ENCODE measurements at places on chromosomes 6 and 20.

DNA sequence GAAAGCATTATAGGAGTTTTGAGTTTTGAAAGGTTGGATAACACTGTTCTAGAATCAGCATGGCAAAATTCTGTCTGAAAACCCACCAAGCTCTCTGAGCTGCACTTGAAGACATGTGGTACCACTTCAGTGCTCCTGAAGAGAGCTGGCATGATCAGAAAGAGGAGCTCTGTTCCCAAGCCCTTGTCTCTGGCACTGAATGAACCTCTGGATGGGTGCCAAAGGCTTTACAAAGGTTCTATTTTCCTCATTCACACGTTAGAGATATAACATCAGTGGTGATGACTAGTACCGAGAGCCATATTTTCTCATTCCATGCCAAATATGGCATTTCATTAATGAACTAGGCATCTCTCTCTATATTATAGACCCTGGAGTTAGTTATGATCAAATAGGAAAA, 301.8 kb upstream of the ID4 start:
- no peak for DNase-seq

GRCh38 chr6:167851370-167851952, 24.8 kb downstream of the AFDN start:
- DNase-seq: no peak

GRCh38 chr6:147506704-147507114, 1.8 kb upstream of the SAMD5 start:
- no peak for DNase-seq

- no peak for DNase-seq
Observed at GRCh38 chr6:68226460-68226859, 408.6 kb upstream of the ADGRB3 start.

GRCh38 chr20:16050366-16050765, 522.9 kb downstream of the KIF16B start:
- no peak for DNase-seq

- no peak for DNase-seq
Observed at GRCh38 chr6:148835920-148836441, 89.2 kb downstream of the UST start.

DNA sequence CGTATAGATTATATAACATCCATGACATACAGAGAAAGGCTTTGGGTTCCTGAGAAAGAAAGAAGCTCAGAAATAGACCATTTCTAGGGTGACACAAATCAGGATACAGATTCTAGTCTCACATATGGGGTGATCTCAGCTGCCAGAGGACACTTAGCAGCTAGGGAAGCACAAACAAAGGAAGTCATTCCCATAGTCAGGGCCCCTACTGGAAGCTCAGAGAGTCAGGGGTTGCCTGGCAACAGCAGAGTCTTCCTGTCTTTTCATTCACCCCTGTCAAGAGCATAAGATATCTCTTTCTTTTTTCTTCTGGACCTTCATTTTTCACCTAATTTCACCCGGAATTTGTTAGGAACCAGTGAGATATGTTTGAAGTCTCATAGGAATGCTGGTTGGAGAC, 81.9 kb upstream of the IYD start:
- DNase-seq: no peak

- DNase-seq: no peak
Observed at GRCh38 chr6:129872586-129872985, 11.5 kb upstream of the TMEM244 start.

DNA sequence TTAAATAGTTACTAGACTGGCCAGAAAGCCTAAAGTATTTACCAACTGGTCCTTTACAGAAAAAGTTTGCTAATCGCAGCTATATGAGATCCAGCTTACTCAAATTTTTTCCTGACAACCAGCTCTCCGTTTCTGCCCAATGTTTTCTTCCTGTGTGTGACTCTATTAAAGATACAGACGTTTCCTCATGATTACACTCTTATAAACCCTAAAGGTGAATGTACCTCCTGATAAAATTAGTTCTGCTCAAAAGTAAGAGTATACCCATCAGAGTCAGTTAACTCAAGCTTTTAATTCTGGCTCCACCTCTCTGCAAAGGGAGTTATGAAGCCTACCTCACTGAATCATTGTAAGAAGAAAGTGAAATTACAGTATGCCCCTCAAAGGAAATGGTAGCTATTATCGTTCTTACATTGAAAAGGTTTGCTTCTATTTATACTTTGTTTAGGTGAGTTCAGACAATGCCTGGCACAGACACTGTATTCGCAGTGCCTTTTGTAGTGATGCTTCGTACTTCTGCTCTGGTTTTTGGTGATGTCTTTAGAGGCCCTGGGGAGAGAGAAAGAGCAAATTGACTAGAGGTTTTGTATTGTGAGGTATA, 10.2 kb upstream of the MROH8 start:
- no peak for DNase-seq

DNA sequence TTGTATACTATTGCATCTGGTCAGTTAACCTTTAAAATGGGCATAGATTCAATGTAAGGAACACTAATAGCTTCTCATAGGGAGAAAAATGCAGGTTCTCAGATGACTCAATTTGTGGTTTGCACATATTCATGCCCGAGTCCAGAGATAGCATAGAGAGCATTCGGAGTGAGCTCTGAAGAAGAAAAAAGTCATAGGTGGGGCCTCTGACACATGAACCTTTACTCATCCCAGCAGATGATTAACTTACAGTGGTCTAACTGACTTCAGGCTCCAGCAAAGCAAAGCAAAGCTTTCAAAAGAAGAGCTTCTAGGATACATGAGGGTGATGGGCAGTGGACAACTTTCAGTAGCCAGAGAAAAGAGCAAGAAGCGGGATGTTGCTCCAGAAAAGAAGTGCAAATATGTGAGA, 55.3 kb upstream of the BTN3A2 start:
- DNase-seq: no peak

DNA sequence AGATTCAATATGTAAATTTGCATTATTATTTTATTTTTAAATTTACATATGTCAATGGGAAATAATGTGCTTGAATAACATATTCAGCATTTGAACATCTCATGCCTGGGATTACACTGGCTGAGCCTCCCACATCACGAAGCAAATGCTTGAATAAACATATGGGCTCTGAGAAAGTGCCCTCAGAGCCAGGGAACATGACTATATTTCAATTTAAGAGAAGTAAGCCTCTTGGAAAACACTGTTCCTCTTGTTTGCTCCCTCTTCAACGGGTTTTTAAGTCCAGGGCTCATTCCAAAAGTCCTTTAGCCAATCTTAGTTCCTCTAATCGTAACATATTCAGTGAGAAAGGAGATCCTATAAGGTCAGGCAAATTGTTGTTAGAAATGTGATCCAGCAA, 122.0 kb downstream of the GMPR start:
- no peak for DNase-seq

GRCh38 chr6:7827142-7827541, 83.4 kb downstream of the TXNDC5 start:
- no peak for DNase-seq

- no peak for DNase-seq
Observed at GRCh38 chr20:50066161-50066834, 46.7 kb downstream of the UBE2V1 start.

DNA sequence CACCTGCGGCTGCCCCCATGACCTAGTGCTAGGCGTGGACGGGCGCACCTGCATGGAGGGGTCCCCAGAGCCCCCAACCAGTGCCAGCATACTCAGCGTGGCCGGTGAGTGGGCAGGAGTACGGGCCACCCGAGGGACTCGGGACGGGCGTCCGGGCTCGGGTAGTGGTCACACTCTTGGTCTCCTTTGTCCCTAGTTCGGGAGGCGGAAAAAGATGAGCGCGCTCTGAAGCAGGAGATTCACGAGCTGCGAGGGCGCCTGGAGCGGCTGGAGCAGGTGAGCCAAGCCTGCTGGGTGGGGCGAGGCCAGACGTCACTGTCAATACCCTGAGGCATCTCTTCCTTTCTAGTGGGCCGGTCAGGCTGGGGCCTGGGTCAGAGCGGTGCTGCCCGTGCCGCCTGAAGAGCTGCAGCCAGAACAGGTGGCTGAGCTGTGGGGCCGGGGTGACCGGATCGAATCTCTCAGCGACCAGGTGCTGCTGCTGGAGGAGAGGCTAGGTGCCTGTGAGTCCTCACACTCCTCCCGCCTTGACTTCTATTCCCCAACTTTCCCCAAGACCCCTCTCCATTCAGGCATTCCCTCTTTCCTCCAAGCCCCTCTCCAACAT, 2.9 kb downstream of the EGFL8 start:
- no peak for DNase-seq

DNA sequence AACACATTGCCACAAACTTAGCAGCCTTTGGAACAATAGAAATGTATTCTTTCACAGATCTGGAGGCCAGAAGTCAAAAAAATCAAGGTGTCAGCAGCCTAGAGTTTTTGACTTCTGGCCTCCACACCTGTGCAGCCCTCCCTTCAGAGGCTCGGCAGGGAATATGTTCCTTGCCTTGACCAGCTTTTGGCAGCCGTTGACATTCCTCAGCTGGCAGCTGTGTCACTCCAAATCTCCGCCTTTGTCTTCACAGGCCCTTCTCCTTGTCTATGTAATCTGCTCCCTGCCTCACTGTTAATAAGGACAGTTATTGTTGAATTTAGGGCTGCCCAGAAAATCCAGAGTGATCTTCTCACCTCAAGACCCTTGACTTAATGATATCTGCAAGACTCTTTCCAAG, 17.2 kb upstream of the AHI1 start:
- no peak for DNase-seq

DNA sequence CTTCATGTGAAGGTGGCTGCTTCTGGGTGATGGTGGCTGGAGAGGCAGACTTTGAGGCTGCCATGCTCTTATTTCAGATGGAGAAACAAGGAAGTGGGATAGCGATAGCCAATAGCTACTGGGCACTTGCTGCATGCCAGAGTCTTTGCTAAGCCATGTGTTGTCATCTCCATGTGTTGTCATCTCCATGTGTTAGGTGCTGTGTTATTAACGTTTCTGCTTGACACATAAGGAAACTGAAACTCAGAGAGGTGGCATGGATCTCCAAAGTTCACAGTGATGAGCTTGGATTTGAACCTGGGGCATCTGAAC, 16.9 kb downstream of the KIAA1755 start:
- no peak for DNase-seq

DNA sequence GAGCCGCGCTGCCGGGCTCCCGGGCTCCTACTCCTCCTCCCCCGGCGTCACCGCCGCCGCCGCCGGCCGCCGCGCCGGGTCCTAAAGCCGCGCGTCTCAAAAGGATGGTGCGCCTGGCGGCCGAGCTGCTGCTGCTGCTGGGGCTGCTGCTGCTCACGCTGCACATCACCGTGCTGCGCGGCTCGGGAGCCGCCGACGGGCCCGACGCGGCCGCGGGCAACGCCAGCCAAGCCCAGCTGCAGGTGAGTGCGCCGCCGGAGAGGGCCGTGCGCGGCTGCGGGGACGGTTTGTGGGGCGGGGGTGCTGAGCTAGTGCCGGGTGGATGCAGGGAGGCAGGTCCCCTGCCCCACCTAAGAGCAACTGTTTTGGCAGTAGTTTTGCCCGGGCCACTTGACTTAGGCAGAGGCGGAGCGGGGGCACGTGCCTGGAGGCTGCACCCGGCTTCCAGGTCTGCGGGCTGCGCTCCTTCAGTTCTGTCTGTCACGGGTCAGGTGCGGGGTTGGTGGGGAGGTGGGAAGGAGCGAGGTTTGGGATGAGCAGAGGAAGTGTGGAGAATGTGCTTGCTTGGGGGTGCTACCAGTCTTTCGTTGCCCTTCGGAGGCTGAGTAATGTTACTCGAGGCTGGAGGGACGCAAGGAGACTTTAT, 722 bp downstream of the ISM1 start:
- no peak for DNase-seq

- no peak for DNase-seq
Observed at GRCh38 chr20:19515074-19515473, 243.0 kb upstream of the RIN2 start.

DNA sequence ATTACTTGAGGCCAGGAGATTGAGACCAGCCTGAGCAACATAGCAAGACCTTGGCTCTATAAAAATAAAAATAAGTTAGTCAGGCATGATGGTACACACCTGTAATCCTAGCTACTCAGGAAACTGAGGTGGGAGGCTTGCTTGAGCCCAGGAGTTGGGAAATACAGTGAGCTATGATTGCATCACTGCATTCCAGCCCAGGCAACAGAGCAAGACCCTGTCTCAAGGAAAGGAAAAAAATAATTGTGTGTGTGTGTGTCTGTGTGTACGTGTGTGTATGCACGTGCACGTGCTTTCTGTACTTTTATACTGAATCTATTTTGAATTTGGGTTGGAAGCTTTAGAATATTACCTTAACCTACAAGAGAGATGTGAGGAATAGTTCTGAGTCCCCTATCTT, 58.9 kb downstream of the KIZ start:
- DNase-seq: no peak

DNA sequence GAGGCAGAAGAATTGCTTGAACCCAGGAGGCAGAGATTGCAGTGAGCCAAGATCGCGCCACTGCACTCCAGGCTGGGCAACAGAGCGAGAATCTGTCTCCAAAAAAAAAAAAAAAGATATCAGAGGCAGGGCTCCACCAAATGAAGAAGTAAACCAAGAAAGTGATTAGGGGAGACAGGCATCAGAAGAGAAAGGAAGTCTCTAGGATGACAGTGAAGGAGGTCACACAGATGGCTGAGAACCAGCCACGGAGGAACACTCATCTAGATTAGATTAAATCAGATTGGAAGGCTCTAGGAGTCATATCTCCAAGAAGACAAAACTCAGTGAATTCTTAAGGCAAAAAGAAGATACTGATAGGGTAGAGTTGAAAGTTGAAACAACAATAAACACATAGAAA, 102.2 kb upstream of the CCDC28A start:
- no peak for DNase-seq

GRCh38 chr6:18147160-18147559, 7.7 kb downstream of the TPMT start:
- no peak for DNase-seq

DNA sequence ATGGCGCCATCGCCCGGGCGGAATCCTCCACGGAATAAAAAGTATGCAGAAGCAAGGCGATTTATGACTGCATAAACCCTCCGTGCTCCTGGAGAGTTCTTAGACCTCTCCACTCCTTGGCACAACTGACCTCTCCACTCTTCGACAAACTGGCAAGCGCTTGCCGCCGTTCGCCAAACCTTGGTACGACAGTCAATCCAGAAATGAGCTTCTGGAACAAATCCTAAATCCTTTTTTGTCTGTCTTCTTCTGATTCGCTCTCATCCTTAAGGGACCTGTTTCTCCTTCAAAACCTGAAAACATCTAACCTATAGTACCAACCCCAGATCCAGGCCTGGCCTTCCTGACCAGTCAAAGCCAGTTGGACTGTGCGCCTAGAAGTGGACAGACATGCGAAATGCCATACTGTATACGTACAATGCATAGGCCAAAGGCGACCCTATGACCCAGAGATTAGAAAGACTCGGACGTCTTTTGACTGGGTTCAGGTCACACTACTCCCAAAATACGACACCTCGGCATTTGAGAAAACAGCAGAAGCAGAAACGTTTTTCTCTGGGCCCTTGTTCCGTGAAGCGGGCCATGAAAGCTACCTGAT, 59.4 kb downstream of the TRIM27 start:
- no peak for DNase-seq
